Esophagus squamous epithelium (tissue), 5 donors: ENCODE measurements at places on chromosomes 5 and 9.

GRCh38 chr5:140351609-140352334 lies 5.4 kb upstream of the HBEGF start:
- DNase-seq: no peak

- DNase-seq: no peak
Observed at GRCh38 chr9:122402403-122402871, 31.6 kb downstream of the PTGS1 start.

GRCh38 chr5:86542532-86542931 lies 75.2 kb upstream of the COX7C start:
- DNase-seq: no peak

DNA sequence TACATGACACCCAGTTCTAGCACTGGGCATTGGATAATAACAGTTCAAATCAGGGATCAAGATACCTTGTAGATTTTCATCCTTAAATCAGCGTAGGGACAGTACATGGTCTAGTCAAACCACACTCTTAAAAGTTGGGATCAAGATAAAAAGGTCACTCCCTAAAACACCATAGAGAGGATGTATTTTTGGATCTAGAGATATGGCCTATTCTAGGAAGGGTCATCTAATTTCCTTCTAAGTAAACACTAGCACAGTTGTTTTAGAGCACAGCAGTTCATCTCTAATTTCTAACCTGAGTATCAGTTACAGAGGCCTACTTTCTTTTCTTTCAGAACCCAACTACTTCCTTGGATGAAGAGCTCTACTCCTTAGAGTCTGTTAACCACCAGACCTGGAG lies 166.4 kb upstream of the GRIN3A start:
- no peak for DNase-seq

- no peak for DNase-seq
Observed at GRCh38 chr5:122561209-122561608, 213.7 kb upstream of the SNX2 start.

- no peak for DNase-seq
Observed at GRCh38 chr9:131503626-131504465, 1.1 kb downstream of the POMT1 start.

DNA sequence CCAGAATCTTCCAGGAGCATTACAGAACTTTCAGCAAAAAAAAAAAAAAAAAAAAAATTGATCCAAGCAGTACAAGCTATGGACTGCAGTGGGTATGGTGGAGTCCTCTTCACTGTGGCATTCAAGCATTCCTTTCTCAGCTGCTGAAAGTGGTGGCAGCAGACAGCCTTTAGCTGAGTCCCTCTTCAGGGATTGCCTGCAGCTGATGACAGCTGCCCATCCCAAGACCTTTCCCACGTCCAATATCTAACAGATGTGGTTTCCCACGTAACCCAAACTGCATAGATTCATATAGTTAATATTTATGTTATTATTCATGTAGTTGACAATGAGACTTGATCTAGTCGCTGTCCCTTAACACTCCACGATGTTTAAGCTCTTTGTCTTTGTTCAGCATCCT lies 475.9 kb downstream of the TLE1 start:
- no peak for DNase-seq

GRCh38 chr9:34413231-34413852 lies 36.6 kb upstream of the MYORG start:
- no peak for DNase-seq

DNA sequence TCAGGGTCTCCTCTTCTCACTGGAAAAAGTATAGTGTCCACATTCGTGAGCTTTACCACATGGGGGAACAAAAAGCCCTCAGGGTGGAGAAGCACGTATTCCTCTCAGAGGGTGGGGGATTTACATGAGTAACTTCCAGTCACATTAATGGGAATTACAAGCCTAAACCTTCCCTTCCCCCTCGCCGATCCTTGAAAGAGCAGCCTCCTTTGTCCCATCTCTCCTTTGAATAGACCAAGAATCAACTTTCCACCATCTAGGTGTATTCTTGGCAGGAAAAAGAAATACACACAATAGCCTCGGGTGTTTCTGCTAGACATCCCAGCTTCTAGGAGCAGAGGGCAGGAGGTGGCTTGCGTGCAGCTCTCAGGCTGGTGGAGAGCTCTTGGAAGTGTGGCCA lies 144.4 kb downstream of the ZNF462 start:
- no peak for DNase-seq

DNA sequence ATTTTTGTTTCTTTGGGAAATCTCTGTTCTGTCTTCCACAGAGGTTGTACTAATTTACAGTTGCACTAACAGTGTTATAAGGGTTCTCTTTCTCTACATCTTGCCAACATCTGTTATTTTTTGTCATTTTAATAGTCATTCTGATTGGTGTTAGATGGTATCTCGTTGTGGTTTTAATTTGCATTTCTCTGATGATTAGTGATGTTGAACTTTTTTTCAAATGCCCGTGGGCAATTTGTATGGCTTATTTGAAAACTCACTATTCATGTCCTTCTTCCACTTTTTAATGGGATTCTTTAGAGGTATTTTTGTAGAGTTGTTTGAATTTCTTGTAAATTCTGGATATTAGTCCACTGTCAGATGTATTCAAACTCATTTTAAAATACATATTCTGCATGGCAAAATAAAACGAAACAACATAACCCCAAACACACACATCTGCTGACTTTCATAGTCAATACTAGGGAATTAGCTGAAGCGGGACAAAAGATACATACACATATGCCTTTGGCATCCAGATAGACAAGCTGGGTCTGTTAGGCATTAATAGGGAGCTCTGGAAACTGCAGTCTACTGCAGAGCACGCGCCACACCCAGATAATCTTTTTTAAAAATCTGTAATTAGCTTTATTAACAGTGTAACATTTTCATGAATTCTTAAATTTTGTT lies 5.8 kb upstream of the SPATA31C2 start:
- DNase-seq: no peak

- DNase-seq: no peak
Observed at GRCh38 chr5:57911438-57911837, 428.8 kb upstream of the ACTBL2 start.

GRCh38 chr5:32390819-32391591 lies 53.5 kb downstream of the ZFR start:
- DNase-seq: no peak

GRCh38 chr5:60248901-60249300 lies 355.4 kb upstream of the PDE4D start:
- no peak for DNase-seq

DNA sequence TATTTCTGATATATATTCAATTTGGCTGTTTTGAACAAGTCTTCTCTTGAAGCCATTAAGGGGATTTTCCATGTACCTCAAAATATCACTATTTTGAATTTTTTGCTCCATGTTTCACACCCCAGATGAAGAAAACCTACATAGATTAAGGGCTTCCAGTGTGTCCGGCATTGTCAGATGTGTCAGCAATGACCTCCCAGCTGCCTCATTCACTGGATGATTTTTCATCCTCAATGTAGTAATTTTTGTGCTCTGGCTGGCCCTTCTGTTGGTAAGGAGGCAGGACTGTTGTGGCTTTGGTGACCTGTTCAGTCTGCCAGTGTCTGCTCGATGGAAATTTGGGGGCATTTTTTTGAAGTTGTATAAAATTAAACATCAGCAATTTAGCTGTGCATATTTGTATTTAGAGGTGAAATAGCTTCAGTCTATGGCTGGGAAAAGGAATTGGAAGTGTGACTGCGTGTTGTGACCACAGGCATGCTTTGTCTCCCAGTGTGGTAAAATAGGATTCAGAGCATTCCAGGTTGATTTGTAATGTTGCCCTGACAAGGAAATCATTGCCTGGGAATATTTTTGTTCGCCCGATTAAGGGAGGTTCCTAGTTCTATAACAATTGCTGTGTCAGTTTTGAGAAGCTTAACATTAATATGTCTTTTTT lies 312.4 kb downstream of the ARHGEF28 start:
- DNase-seq: no peak

DNA sequence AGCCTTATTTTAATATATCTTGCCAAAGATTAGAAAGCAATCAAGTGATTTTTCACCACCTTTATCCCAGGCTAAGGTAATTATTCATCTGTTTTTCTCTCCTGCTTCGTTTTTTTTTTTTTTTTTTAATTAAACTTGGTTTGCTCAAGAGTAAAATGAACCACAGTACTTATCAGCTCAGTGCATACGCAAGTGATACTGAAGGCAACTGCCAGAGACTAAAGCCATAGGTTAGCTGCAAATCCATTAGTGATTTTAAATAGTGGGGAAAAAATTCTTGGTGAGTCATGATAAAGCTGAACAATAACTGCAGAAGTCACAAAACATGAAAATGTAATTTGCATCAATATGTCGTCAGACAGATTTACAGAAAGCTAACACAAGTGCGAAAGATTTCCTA lies 829.1 kb downstream of the PTPRD start:
- no peak for DNase-seq

- no peak for DNase-seq
Observed at GRCh38 chr5:41903382-41903891, 707 bp upstream of the RIMOC1 start.

DNA sequence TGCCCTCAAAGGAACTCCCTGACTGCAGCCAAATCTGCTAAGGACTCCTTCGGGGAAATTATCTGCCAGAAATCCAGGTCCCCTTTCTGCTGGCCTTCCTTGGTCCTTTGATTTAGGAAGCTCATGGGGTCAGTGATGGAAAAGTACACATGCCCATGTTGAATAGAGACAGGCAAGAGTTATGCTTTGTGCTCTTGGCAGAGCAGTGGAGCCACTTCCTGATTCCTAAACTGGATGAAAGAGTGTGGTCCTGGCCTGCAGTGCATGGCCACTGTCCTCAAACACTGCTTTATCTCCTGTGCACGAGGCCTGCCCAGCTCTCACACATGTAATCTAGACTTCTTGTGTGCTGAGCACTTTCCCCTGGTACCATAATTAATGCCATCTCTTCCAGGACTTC lies 2.0 kb upstream of the EBF1 start:
- DNase-seq: no peak

- no peak for DNase-seq
Observed at GRCh38 chr5:11955331-11955730, 51.1 kb upstream of the CTNND2 start.

DNA sequence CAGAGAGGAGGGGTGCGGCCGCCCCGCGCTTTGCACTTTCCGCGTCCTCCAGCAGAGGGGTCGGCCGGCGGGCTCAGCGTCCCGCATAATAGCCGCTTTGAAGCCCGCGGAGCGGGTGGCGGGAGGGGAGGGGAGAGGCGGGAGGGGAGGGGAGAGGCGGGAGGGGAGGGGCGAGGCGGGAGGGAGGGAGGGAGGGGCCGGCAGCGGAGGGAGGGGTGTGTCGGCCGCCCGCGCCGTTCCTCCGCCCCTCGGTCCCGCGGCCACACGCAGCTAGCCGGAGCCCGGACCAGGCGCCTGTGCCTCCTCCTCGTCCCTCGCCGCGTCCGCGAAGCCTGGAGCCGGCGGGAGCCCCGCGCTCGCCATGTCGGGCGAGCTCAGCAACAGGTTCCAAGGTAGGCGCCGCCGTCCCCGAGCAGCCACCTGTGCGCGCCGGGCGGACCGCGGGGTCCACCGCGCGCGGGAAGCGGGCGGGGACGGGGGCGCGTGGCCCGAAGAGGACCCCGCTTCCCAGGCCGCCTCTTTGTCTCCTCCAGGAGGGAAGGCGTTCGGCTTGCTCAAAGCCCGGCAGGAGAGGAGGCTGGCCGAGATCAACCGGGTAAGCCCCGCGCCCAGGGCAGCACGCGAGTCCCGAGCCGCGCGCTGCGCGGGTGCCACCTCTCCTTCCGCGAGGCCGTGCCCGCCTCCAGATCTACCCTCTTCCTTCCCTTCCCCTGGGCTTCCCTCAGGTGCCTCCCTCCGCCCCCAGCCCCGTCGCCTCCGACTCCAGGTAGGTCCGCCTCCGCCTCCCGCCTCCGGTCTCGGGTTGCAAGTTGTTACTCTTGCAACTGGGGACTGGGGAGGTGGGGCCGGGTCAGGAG lies at the start of gene AIF1L:
AIF1L (plus strand) TSS at position 263 of the 857 bp plus-strand sequence; CDS start at position 362, 99 bp downstream.
- DNase-seq: no peak

DNA sequence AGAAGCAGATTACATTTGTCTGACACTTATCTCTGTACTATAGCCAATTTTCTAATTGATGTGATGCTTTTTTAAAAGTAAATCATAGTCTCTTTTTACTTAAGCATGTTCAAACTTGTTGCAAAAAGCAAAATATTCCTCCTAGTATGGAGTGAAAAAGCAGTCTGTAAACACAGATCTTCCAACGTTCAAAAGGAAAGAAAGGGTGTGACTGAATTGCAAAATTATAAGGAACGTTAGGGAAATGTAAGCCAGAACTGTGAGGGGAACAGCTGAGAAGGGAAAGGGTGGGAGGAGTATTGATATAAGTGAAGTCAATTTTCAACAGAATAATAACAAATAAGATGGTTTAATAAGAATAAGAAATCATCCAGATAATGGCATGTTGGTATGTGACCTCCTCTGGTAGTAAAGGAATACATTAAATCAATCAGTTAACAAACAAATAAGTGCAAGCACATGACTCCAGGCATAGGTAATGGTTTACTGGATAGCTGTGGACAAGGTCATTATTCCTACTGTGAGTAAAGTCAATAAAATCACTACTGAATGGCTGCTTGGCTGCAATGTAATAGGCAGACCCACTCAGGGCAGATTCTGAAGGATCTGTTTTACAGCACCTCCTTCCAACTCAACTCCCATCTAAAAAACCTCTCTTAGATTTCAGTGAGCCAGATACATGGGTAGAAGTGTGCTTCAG lies 239.1 kb upstream of the NMUR2 start:
- DNase-seq: no peak

- no peak for DNase-seq
Observed at GRCh38 chr9:17425384-17425783, 153.5 kb upstream of the SH3GL2 start.

DNA sequence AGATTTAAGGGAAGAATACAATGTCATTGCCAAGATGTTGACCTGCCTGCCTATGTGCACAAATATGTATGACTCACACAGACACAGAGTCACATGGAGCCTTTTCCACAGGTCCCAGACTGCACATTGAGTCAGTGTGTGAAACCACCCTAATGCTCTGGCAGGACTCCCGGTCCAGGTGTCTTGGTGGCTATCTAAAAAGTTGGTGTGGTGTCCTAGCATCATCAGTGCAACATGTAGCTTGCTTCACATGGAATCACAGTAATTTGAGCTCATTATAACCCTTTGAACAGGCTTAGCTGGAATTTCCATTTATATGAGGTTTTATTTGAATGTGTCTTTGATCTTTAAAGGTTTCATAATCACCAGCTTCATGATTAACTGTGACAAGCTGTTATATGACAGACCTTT lies 10.7 kb downstream of the IFNA5 start:
- no peak for DNase-seq

DNA sequence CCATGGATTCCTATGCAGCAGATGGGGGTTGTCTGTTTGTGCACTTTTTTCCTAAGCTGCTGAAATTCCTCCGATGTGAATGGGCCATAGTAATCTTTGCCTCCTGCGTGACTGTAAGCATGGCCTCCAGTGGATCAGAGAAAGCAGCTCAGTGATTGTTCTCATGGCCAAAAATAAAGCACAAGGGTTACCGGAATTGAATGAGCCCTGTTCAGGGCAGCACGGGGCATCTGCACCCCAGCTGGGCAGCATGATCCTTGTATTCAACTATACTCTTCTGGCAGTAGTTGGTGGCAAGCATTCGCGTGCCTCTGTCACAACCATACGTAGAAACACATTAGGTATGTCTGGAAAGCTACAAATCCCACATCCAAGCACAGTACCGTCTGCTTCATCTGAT lies 193.9 kb downstream of the RORB start:
- DNase-seq: no peak

- no peak for DNase-seq
Observed at GRCh38 chr5:177496727-177497291, 595 bp downstream of the PDLIM7 start.

GRCh38 chr9:93710370-93710723 lies 134.0 kb downstream of the PHF2 start:
- no peak for DNase-seq
